ENCODE measurements at places on chromosomes 12 and 14. TPM values are rescaled to one million over a fixed set of nuclear protein-coding genes. Genes with fewer than 3 reads are reported as not detected.

The WDHD1 gene
- 7.1 TPM for total RNA-seq

DNA sequence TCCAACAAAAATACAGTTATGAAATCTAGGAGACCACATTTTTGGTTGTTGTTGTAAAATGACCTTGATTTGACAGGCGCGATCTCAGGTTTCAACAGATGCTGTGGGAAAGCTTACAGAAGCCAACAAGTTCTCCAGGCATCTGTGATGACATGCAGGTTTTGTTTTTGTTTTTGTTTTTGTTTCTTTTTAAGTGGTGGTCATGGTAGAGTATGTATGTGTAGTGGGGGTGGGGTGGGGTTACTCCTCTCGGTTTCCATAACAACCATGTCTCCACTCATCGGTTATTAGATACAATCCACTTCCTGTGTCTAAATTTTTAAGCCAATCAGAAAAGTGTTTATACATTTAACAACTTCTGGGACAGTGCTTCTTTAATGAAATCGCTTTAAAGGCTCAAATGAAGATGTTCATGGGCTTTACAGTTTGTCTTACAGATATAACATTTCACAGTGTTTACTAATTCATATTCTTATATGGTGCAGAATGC, 199.9 kb upstream of the FOXN3 start:
- no peak for DNase-seq

DNA sequence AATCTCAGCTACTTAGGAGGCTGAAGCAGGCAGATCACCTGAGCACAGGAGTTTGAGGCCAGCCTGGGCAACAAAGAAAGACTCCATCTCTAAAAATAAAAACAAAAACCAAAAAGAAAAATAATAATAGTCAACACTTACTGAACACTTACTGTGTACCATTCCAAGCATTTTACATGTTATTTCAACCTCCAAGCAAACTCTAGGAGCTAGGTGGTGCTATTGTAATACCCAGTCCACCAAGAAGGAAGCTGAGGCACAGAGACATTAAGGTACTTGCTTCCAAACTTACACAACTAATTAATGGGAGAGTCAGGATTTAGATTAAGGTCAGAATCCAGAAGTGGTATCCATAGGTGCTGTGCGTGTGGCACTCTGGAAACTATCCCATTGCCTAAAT, 13.7 kb upstream of the OR6J1 start:
- no peak for DNase-seq

The PAWR gene
- 157 TPM for total RNA-seq

The PLA2G1B gene
- total RNA-seq = 1.1 TPM

DNA sequence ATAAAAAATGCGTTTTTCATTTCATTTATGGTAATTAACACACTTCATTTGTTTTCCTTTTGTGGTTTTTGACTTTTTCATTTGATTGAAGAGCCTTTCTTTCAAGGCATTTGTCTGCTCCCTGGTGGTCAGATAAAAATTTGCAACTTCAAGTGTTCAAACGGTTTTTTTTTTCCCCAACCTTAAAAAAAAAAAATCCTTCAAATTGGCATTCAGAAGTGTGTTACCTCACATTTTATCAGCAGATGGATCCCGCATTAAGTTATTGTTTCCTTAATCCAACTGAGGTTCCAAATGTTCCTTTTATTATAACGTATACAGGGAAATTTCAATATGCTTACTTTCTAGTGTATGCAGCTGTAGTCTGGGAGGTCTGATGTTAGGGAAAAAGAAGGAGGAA, 47.2 kb downstream of the MYF5 start:
- DNase-seq = no peak

DNA sequence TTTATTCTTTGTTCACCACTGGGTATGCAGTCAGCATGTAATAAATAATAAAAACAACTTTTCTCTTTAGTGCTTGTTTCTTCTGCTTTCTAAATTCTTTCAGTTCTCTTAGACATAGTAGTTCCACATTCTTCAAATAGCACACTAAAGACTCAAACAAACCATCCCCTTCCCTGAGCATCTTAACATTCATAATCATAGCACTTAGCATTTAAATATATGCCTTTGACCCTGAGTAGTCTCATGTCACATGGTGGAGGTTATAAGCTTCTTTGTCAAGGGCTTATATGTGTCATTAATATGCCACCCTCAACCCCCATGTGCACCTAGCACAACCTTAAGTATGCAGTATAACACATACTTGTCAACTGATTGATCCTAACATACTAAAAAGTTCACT, 212.7 kb downstream of the PHLDA1 start:
- no peak for DNase-seq

DNA sequence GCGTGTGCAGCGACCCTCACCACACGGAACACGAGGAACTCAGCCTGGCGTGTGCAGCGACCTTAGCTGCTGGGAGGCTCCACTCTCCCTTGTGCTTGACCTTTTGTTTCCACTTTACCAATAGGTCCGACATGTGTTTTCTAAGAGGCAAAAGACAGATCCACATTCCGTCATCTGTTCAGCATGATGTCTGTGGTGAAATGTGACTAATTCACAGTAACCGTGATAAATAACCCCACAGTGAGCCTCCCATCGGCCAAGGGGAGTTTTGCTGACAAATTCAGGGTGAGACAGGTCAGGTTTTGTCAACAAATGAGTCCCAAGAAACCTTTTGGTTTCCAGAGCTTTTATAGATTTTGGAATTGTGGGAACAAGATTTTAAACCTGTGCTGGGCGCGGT, 55.9 kb downstream of the MOK start:
- DNase-seq = no peak

The CNTN1 gene
- 1.8 TPM for total RNA-seq

DNA sequence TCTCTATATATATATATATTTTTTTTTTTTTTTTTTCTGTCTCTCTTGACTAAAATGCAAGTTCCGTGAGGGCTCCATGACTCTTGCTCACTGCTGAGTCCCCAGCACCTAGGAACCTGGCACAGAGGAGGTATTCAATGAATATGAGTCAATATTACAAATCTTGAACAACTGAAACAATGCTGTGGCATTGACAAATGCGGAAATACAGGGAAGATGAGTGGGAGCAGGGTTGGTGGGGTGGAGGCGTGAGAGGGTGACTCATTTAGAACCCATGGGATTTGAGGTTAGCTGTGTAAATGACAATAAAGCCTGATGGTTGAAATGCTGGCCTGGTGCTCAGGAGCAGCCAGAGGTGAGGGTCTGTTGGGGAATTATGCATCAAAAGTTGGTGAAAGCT, 121.7 kb upstream of the FUT8 start:
- DNase-seq = no peak

- DNase-seq = no peak
Measured at GRCh38 chr14:75188520-75189268, 12.3 kb upstream of the TMED10 start.

DNA sequence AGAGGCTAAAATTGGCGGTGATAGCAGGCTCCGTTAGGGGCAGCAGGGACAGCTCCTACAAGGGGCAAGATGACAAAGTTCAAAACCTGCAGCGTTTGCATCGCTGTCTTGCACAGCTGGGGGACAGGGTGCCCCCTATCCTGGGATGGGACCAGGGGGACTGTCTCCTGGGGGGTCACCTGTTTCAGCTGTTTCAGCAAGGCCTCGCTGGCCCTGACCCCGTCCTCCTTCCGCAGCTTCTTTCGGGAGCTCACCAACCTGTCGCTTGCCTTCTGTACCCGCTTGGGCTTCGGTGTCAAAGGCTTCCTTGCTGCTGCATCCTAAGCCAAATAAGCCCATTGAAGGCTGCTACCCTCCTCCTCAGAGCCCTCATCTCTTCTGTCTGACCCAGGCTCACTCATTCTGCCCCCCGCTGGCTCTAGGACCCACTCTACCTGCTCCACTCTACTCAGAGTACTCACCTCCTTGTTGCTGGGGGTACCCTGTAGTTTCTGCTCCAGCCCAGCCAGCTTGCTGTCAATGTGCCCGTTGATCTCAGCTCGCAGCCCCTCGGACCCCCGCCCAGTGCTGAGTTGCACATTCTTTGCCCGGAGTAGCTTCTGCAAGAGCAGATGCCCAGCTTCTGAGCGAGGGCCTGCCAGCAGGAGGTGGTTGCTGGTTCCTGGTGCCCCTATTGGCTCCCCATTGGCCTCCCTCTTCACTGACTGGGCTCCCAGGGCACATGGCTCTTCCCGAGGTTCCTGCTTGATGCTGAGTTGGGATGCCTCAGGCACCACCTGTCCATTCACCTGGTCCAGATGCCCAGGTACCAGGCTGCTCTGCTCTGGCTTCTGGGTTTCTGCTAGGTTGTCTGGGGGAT, 12.4 kb upstream of the PRKAG1 start:
- peak; percentile 85 for DNase-seq
